ENCODE measurements at places on chromosomes 12 and 14.

GRCh38 chr12:28132398-28132797 is 57.9 kb upstream of the CCDC91 start:
- DNase-seq = no peak

DNA sequence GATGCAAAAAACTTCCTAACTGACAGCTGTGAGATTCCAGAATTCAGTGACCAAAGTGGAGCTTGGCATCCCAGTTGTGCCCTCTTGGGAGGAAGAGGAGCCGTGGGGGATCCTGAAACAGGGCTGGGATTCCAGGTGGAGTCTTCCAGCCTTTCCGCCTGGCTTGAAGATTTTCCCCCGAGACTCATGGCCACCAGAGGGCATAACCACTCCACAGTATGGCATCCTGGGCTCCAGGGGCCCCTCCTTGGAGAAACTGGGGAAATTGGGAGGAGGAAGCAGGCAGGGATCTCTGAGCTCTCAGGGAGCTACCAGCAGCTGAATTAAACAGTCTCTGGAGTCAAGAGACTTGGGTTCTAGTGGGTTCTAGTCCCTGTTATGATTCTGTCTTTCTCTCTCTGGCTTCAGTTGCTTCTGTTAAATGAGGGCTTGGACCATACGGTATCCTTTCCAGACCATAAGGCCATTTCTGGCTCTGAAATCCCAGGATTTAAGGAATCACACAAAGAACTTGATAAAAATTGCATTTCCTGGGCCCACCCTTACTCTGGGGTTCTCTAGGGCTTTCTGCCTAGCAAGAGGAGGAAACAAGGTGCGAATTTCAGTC is 2.6 kb upstream of the TAMALIN start:
- DNase-seq = peak; percentile 43

DNA sequence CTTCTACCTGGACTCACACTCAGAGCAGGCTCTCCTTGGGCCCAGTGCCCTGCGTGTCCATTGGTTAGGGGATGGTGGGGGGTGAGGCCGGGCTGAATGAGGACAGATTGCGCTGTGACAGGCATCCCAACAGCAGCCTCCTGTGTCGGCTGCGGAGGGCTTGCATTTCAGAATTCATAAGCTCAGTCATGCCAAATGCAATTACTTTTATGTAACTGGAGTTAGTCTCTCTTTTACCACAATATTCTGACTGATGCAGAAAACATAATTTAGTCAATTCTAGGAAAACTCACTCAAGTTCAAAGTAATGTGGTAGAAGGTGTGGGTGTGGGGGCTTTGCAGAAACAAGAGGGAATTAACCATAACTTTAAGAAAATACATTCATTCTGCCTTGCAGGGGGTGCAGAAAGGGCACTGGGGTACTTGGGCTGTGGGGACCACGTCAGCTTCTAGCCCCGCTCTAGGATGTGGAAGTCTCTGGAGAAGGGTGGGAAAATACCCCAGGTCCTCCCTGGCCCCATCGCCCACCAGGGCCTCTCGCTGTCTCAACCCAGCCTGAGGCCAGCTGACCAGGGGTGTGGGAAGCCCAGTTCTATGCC is 257.7 kb downstream of the ADGRD1 start:
- peak; percentile 32 for DNase-seq

DNA sequence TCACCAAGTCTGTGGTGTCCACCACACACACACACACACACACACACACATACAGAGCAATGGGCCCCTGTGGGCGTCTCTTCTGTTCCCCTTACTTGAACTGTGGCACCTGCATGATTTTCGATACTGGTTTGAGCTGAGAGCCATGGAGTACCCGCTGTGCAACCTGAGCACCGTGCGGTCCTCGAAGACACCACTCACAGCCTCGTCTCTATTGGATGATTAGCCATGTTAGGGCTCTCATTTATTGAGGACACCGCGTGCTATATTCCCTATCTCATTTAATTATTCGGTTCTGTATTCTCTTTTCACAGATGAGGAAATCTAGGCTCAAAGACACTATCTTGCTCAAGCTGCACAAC is 623 bp upstream of the C14orf132 start:
- no peak for DNase-seq

GRCh38 chr12:10909462-10909861 is at the start of gene TAS2R13:
TAS2R13 (minus strand) TSS chr12:10909562; CDS start chr12:10909298, 264 bp downstream.
- DNase-seq = no peak
